Activated naive CD4-positive, alpha-beta T cell treated with Interleukin-2 at 50 U/mL for 16 hours (primary cell): ENCODE measurements at places on chromosomes 4 and X.
A peak's percentile ranks its signal among the peaks of the same experiment; 100 is the strongest.

DNA sequence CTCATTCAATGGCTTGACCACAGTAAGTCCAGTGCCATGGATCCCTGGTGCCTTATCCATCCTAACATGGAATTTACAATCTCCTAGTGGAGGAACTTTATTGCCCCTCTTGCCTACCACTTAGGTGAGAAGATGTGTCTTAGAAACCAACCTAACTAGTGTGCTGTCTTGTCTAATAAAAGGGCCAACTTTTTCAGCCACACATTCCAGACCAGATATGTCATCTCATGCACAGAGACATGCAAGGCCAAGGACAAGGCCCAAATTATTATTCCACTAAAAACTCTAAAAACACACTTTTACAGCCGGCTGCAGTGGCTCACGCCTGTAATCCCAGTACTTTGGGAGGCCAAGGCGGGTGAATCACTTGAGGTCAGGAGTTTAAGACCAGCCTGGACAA lies 10.6 kb upstream of the PRDX4 start:
- no peak for DNase-seq

GRCh38 chrX:1385253-1386223 lies 6.4 kb downstream of the SLC25A6 start:
- no peak for DNase-seq

DNA sequence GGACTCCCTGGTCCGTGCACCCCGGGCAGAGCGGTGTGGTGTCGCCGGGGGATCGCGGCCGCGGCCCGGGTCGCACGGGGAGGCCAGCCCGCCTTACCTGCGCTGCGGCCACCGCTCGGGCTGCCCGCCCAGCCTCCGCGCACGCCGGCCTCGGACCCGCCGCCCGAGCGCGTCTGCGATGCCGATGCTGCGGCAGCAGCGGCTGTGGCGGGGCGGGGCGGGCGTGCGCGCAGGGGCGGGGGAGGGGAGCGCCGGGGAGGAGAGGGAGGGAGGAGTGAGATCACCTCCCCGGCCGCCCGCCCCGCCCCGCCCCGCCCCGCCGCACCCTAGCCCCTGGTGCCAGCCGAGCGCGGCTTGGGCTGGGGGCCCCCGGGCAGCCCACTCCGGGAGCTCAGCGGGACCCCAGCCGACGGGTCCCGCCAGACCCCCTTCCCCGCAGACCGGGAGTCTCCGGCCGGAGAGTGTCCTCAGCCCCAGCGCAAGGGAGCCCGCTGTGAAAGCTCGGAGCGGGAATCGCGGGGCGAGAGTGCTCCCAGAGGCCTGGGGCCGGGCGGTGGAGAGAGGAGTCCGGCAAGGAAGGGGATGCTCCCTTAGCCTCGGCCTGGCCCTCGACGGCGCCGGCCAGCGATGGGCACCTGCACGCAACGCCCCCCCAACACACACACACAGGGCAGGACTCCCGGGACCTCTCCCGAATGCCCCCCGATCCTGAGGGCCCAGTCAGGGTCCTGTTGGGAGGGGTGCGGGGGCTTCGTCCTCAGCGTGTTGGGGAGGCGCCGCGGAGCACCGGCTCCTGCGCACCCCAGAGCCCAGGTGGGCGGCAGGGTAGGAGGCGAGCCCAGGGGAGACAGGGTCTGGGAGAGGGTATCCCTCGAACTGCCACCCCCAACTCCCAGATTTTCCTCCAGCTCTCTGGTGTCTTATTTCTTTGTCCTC lies at the start of gene L1CAM:
TSS of gene L1CAM (minus strand) at position 206 of the 936 bp plus-strand sequence. CDS start 10,337 bp downstream, outside the sequence.
- DNase-seq: peak; percentile 24

- DNase-seq: no peak
These were observed 29.4 kb upstream of the KLHL2 start for GRCh38 chr4:165177725-165178666.

DNA sequence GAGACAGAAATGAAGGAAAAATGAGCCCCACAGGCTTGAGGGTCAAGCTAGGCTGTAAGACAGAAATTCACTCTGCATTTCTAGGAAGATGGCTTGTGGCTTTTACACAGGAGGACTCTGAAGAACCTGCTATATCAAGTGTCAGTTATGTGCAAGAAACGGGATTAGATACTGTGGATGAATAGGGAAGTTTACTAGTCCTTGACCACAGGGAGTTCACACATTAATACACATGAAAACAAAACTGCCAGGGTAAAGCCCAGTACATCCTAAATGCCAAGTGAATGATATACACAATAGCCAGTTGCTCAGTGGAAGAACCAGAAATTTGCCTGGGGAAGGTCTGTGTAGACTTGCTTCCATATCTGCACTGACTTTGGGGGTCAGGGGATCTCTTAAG lies 53.5 kb downstream of the TMEM131L start:
- no peak for DNase-seq

- DNase-seq: no peak
These were observed 82.1 kb upstream of the IQCM start for GRCh38 chr4:149897783-149898182.
